ENCODE measurements at places on chromosomes 5 and 9.

DNA sequence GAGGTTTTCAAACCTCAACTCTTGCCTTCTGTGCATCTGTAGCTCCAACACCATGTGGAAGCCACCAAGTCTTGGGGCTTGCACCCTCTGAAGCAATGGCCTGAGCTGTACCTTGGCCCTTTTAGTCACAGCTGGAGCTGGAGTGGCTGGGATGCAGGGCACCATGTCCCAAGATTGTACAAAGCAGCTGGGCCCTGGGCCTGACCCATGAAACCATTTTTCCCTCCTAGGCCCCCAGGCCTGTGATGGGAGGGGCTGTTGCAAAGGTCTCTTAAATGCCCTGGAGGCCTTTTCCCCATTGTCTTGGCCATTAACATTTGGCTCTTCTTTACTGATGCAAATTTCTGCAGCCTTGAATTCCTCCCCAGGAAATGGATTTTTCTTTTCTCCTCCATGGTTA lies 11.8 kb upstream of the ENTREP1 start:
- DNase-seq, result no peak

DNA sequence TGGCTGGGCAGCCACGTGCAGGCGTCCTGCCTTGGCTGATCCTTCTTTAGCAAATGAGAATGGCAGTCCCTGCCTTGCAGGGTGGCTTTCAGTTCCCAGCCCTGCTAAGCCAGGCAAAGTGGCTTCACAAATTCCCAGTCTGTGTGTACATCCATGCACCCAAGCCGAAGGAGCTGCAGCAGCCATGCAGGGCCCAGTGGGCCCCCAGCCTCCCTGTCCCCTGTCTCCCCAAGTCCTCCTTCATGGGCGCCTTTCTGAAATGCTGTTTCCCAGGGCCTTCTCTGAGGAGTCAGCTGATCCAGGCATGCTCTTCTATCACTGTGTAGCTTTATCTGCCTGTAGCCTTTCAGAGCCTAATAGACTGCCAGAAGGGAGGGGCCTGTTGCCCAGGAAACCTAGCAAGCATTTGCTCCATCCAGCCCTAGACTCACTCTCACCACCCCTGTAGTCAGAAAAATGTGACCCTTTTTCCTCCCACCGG lies 47.4 kb upstream of the SHC3 start:
- DNase-seq, result peak; percentile 23

- DNase-seq, result no peak
Measured at GRCh38 chr5:155113888-155114287, 100.3 kb downstream of the KIF4B start.

- DNase-seq, result no peak
Measured at GRCh38 chr9:25261445-25261844, 416.8 kb downstream of the TUSC1 start.

GRCh38 chr5:143397302-143398052 lies 6.0 kb downstream of the NR3C1 start:
- DNase-seq, result no peak

All from large intestine (tissue), 12 donors.